Ovary (tissue), 10 donors: ENCODE measurements at places on chromosomes 2 and 18. TPM values are rescaled to one million over a fixed set of nuclear protein-coding genes. Genes with fewer than 3 reads are reported as not detected.

- H3K36me3 ChIP-seq, result no peaks in the 10 kb centered on the region
- H3K4me3 ChIP-seq, result no peak overlapping the region
- peaks cover 6% of the 10 kb centered on the region for H3K4me1 ChIP-seq
- no peak overlapping the region for H3K27ac ChIP-seq
- DNase-seq, result no peak
Measured at GRCh38 chr2:106061611-106062349, 132.3 kb downstream of the UXS1 start.

GRCh38 chr2:189097934-189098333 lies 81.6 kb downstream of the COL5A2 start:
- H3K4me1 ChIP-seq, result no peaks in the 10 kb centered on the region
- H3K27ac ChIP-seq, result no peak overlapping the region
- H3K4me3 ChIP-seq, result no peak overlapping the region
- H3K36me3 ChIP-seq, result no peaks in the 10 kb centered on the region

- H3K27ac ChIP-seq, result no peak overlapping the region
- H3K27me3 ChIP-seq, result no peaks in the 10 kb centered on the region
- H3K4me3 ChIP-seq, result no peak overlapping the region
- no peak for DNase-seq
- peaks cover 6% of the 10 kb centered on the region for H3K4me1 ChIP-seq
Measured at GRCh38 chr2:154696369-154696768, 2.1 kb upstream of the KCNJ3 start.

- H3K4me1 ChIP-seq, result no peaks in the 10 kb centered on the region
- H3K36me3 ChIP-seq, result no peaks in the 10 kb centered on the region
- no peaks in the 10 kb centered on the region for H3K27me3 ChIP-seq
Measured at GRCh38 chr2:60488291-60488690, 65.2 kb downstream of the BCL11A start.

DNA sequence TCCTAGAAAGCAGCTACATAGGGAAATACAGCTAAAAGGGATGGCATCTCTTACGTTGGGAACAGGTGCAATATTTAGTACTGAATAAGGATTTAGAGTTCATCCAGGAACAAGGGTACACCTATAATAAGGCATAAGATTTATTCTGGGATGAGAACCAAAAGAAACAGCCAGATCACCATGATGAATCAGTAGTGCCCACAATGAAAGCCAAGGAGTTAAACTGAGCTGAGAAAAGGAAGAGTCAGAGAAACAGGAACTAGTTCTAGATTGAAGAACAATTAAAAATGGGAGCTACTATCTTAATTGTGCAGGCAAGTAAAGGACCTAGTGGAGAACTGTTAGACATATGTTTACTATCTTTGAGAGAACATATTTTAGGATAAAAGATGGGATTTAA lies 692.3 kb downstream of the LRP1B start:
- no peaks in the 10 kb centered on the region for H3K27me3 ChIP-seq
- no peak overlapping the region for H3K27ac ChIP-seq
- no peak for DNase-seq
- H3K4me1 ChIP-seq, result no peaks in the 10 kb centered on the region
- H3K4me3 ChIP-seq, result no peak overlapping the region
- no peaks in the 10 kb centered on the region for H3K36me3 ChIP-seq

- DNase-seq, result no peak
- H3K4me3 ChIP-seq, result no peak overlapping the region
- no peaks in the 10 kb centered on the region for H3K4me1 ChIP-seq
- H3K36me3 ChIP-seq, result no peaks in the 10 kb centered on the region
- no peak overlapping the region for H3K27ac ChIP-seq
Measured at GRCh38 chr2:16425462-16426336, 239.9 kb downstream of the CYRIA start.

SGO2 gene
- total RNA-seq, result 2.7 TPM

IL36B gene
- total RNA-seq, result not detected

MAP3K19 gene
- 1.5 TPM for total RNA-seq
